ENCODE measurements at places on chromosomes 7 and 10. TPM values are rescaled to one million over a fixed set of nuclear protein-coding genes. Genes with fewer than 3 reads are reported as not detected.
A peak's percentile ranks its signal among the peaks of the same experiment; 100 is the strongest.

The FAM180A gene
- polyA plus RNA-seq = 0.08 TPM

- peak; percentile 55 for DNase-seq
Observed at GRCh38 chr7:146096994-146097393, 19.6 kb upstream of the CNTNAP2 start.

- DNase-seq = no peak
Observed at GRCh38 chr10:3350205-3350604, 177.6 kb upstream of the PITRM1 start.

DNA sequence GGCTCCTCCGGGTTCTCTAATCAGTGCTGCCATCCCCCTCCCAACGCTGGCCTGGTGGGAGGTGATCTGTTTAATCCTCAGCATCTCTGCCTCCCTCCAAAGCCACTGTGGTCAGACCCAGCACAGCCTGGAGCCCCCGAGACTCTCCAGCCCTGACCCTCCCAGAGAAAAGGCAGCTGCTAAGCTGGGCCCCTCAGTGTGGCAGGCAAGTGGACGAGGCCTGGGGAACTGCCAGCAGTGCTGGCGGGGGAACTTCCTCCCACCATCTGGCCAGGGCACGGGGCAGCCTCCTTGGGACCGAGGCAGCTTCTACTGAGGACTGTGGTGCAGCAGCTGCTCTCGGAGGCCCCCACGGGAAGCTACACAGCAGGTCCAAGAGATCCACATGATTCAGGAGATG lies 51.1 kb downstream of the DPYSL4 start:
- peak; percentile 84 for DNase-seq

The TACC2 gene
- 8.8 TPM for polyA plus RNA-seq

- no peak for DNase-seq
Observed at GRCh38 chr10:44357023-44357540, 27.8 kb downstream of the CXCL12 start.

GRCh38 chr10:122112625-122113160 lies 123.7 kb downstream of the TACC2 start:
- peak; percentile 93 for DNase-seq

DNA sequence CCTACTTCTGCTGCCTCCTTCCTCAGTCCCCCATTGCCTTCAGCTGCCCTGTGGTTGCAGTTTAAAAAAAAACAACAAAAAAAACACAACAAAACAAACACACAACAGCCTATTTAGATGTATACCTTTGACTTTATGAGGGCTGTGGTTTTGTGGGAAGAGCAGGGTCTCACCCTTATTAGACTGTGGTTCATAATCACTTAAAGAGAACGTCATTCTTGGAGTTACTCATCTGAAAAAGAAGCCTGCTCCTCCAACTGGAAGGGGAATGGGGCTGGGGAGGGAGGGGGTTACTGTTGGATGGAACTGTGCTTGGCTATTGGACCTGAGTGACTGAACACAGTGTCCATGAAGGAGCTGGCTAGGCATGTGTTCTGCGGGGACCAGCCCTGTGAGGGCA lies 48.1 kb downstream of the SDK1 start:
- DNase-seq = no peak

GRCh38 chr7:157077986-157078644 lies 60.6 kb upstream of the UBE3C start:
- peak; percentile 55 for DNase-seq

DNA sequence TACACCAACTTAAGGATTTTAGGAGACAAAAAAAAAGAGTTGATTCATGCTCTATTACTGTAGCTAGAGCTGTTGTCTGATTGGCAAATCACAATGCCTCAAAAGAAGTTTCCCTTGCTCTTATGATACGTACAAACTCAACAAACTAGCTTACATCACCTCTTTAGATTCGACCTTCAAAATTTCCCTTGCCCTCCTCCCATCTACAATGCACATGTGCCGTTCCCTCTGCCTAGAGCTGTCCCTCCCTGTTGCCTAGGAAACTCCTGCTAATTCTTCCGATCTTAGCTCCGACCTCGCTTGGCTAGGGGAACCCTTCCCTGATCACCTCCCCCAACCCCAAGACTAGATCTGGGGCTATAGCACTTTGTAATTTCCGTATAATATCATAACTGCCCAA lies 55.4 kb downstream of the MAP3K8 start:
- DNase-seq = no peak
